ENCODE measurements at places on chromosomes 11 and 22.

DNA sequence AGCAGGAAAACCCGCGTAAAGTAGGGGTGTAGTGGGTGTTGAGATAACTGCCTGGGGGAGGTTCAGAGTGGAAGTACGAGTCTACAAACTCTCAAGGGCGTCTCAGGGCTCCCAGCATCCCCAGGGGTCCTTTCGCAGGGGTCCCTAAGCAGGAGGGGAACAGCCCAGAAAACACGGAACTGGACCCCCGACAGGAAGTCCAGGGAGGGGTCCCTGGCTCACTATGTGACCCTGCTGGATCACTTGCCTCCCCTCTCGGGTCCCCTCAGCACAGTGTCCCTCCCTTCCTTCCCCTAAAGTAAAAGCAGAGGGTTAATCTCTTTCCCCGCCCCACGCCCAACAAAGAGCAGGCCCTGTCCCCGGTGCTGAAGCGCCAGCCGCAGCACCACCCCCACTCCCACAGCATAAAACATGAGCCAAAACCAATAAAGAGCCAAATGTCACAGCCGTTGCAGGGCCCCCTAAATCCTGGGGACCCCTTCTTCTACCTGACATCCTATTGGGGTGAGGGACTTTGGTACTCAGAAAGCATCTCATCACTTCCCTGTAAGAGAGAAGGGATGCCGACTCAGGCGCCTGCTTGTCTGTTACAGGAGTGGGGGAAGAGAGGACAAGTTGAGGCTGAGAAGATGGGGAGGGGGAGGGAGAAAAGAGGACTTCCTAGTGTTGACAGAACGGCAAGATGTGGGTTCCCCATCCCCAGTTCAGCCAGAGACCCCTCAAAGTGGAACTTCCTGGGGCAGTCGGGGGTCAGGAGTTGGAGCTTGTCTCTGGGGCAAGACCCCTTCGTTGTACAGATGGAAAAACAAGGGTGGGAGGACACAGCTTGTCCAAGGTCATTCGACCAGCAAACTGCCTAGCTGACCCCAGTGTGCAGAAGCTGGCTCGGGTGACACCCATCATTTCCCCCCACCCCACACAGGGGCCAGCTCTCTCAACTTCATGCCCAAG is 1.4 kb upstream of the NEFH start:
- DNase-seq, result peak; percentile 24

GRCh38 chr11:609341-609811 is 6.4 kb downstream of the IRF7 start:
- no peak for DNase-seq

DNA sequence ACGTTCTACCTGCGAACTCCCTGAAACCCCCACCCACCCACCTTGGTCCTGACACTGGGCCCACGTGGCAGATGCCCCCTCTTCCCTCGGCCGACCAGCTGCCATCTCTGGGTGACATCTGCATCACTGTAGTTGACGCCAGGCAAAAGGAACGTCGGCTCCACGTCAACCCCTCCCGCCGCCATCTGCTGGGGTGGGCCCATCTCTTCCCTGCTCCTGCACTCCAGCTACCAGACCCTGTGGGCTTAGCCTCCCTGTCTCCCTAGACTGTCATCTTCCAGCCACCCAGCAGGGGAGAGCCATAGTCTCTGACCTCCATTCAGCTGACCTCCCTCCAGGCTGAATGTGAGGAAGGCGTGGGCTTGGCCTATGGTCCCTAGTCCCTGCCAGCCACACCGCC is 21.4 kb downstream of the CHID1 start:
- DNase-seq, result no peak

- no peak for DNase-seq
These were observed 2.8 kb downstream of the USH1C start for GRCh38 chr11:17541330-17541885.

GRCh38 chr11:16160146-16160545 is 196.2 kb downstream of the SOX6 start:
- no peak for DNase-seq

- DNase-seq, result no peak
These were observed 106.0 kb upstream of the CD44 start for GRCh38 chr11:35033011-35033410.

DNA sequence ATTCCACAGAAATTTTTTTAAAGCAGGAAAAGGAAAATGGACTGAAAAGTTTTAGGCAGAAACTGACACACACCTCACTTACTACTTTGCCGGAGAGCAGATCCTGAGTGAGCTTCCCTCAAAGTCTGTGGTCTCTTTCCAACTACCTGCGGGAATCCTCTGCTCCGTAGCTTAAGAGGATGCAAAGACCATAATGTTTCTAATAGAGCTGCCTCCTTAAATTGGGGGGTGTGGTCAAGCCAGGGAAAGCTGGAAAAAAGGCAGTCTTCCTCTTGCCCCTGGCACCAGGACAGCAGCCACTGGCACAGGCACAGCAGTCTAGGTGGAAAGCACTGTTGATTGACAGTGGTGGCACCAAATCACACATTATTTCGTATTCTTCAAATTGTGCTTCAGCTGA is at the start of gene ETS1:
ETS1 (minus strand) TSS at position 144 of the 400 bp plus-strand sequence. CDS start 14,428 bp downstream, outside the sequence.
- DNase-seq, result no peak

DNA sequence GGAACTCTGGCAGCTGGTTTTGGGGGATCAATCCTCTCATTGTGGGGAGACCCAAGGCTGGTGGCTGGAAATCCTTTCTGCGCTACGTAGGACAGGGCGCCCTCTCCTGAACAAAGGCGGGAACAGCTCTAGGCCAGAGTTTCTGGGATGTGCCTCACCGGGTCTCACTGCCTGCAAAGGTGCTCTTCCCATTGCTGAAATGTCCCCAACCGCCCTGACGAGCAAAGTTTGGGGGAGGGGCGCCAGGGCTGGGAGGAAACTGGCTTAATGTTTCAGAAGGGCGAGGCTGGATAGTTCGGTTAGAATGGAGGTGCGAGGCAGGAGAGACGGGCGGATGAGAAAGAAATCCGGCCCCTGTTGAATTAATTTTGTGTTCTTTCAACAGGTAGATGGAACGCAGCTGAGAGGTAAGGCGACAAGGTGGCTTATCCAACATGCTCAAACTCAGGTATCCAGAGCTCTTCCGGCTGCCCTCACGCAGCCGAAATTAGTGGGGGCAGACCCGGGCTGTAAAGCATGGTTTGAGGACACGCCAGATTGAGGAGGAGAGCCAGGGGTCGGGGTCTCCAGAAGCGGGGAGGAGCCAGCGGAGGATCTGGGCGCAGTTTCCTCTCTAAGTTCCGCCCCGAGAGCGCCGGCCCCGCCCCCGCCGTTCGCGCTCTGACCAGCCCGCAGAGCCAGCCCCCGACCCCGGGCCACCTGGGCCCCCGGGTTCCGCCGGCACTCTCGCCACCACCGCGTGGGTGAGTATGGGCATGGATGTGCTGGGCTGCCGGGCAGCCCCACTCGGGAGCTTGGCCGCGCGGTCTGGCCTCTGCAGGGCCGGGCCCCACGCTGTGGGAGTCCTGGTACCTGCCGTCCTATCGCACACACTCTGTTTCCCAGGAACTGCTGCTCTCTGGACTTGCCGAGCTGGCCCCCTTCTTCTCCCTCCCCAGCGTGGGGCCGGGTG is at the start of gene PGAP2:
PGAP2 (plus strand) TSS at position 652 of the 952 bp plus-strand sequence. CDS start 2,700 bp downstream, outside the sequence.
- peak; percentile 82 for DNase-seq

DNA sequence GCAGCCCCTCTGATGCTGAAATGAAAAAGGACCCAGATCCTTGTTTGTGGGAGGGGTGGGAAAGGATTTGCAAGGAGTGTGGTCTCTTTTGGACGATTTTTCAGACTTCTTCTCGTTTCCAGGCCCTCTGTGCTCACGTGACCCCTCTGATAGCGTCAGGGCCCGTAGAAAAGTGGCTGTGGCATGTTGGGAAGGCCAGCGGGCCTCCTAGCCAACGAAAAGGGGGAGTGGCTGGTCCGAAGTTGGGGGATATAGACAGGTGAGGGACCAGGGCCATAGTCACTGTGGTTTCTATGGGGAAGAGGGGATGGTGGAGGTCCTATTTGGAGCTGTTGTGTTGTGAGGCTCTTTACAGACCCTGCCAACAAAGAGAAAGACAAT is 6.6 kb downstream of the PARVB start:
- DNase-seq, result no peak

DNA sequence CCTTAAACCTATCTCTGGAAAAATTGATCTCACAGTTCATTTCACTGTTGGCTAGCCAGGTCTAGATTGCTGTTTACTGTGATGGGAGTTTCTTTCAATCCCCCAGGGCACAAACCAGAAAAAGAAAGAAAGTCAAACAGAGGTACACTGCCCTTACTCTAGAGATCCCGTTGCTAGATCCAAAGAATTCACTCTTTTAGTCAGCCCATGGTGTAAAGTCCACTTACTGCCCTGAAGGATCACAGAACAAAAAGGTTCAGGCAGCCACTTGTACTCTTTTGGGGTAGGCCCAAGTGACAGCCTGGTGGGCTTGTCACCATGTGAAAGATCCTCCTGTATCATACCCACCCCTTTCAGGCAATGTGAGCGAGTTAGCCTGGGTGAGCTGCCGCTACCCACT is 162.6 kb upstream of the CCDC179 start:
- no peak for DNase-seq

- no peak for DNase-seq
These were observed 74.2 kb upstream of the PITPNB start for GRCh38 chr22:27993201-27993635.

GRCh38 chr11:60769273-60769672 is 12.6 kb downstream of the MS4A15 start:
- no peak for DNase-seq

DNA sequence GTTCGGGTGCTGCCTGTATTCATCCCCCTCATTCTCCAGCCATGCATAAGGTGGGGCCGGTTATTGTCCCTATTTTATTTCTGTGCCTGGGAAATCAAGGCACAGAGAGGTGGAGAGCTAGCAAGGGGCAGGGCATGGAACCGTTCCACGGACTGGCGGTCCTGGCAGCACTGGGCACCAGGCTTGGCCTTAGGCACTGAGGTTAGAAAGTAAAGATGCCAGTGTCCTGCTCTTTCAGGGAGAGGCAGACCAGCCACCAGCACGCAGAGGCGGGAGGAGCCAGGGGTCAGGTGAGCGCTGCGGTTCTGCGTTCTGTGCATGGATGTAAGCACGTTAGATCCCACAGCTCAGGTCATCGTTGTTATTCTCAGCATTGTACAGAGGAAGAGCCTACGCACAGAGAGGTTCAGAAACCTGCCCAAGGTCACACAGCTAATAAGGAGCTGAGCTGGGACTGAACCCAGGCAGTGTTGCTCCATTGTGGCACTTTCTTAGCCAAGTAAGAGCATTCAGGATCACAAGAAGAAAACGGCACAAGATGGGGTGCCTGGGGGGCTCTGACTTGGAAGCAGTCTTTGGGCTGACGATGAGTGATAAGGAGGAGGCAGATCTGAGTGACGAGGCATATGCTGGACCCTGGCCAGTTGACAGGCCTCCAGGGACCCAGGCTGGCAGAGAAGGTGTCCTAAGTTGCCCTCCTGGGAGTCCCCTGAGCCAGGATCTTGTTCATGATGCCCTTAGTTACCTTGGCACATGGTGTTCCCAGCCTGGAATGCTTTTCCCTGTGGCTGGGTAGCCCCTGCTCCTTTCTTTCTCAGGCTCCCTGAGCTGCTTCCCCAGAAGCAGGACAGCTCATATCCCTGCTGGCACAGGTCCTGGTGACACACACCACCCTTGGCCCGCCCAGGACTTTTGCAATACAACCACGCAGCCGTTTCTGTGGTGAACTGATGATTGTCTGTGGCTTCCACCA is 41.1 kb downstream of the OSBPL5 start:
- DNase-seq, result peak; percentile 89

GRCh38 chr11:107770551-107770951 is 58.7 kb upstream of the SLN start:
- DNase-seq, result no peak

GRCh38 chr11:2248762-2249161 is 21.6 kb downstream of the ASCL2 start:
- DNase-seq, result no peak

GRCh38 chr22:44247923-44248892 is 64.5 kb downstream of the SHISAL1 start:
- DNase-seq, result no peak

- no peak for DNase-seq
These were observed 13.7 kb downstream of the COA4 start for GRCh38 chr11:73862986-73863385.

DNA sequence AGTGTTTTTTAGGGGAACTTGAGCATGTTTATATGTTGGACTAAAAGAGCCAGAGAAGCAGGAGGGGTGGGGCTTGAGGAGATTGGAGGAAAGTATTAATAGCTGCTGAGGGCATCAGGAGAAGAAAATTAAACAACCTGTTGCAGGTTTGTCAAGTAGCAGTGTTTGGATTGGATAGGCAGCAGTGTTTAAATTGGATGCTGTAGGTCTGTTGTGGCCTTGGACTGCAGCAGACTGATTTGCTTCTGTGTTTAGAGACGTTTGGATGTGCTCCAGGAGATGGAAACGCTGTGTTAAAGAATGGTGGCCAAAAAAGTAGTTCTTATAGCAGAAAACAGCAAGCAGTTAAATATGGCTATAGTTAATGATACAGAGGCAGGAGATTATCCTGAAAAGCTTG is 5.7 kb downstream of the EIF3L start:
- DNase-seq, result no peak

GRCh38 chr22:49170053-49170452 is 657.6 kb downstream of the BRD1 start:
- no peak for DNase-seq

GRCh38 chr11:62402226-62402959 is 16.4 kb upstream of the SCGB1A1 start:
- peak; percentile 80 for DNase-seq

GRCh38 chr11:60193687-60194433 is 11.0 kb upstream of the MS4A6A start:
- peak; percentile 83 for DNase-seq

DNA sequence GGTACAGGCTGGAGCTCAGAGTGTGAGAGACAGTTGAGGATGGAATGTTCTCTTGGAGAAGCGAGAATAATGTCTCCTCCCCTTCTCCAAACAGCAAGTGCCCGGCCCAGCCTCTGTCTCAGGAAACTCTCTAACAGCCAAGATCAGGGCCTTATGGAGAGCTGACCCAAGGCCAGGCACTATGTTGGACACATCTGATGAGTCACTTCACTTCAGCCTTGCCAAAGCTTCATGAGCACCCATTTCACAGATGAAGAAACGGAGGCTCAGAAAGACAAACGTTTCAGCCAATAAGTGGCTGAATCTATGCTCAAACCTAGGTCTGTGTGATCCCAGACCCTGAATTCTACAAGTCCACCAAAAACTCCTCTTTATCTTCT is 22.1 kb upstream of the CHKA start:
- no peak for DNase-seq

- no peak for DNase-seq
These were observed 107.0 kb upstream of the SESN3 start for GRCh38 chr11:95337972-95338429.

- no peak for DNase-seq
These were observed 23.6 kb downstream of the XRRA1 start for GRCh38 chr11:74925281-74925680.

DNA sequence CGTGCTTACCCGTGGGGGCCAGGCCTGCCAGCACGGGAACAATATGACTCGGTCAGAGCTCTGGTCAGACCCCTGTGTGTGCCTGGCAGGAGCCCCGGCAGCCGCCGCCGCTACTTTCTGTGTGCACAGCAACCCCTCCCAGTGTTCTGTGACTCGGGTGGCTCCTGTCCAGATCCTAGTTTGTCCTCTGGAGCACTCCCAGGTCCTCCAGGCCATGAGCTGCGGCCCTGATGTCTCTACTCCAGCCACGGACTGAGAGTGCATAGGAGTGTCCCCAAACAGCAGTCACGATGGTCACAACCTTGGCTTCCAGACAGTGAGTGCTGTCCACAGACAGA is 3.2 kb downstream of the NDUFS8 start:
- DNase-seq, result no peak

GRCh38 chr11:35357923-35358322 is 61.4 kb downstream of the SLC1A2 start:
- DNase-seq, result peak; percentile 50
